Body of pancreas (tissue), 4 donors: ENCODE measurements at places on chromosomes 4 and X.

GRCh38 chr4:13580036-13580435 is 35.7 kb upstream of the NKX3-2 start:
- no peak overlapping the region for H3K4me3 ChIP-seq
- no peak overlapping the region for H3K27ac ChIP-seq
- DNase-seq: no peak

DNA sequence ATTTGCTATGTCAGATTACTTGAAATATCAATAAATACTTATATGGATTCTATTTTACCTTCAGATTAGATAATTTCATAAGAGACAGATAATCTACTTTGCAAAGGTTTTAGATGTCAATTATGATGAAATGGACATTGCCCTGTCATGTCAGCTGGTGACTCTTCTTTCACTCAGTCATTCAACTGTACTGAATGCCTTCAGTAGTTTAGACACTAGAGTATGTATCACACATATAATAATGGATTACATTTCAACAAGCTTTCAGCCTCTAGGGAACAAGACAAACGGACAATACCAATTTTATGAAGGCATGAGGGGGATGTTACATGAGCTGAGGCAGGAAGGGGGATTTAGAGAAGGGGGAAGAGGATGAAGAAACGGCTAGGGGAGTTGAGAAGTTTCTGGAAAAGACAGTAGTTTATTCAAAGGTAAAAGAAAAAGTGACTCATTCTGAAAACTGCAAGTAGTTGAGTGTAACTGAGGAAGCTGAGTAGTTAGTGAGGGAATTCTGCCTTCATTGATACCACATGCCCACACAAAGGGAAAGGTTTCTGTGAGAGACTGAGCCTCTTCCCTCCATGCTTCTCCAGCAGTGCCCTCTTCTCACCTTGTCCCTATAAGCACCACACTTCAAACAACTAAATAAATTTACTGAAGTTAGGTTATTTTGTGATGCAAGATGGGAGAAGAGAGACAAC is 25.7 kb downstream of the SLC9B2 start:
- no peaks in the 10 kb centered on the region for H3K27me3 ChIP-seq
- no peak overlapping the region for H3K4me3 ChIP-seq
- no peaks in the 10 kb centered on the region for H3K4me1 ChIP-seq
- no peaks in the 10 kb centered on the region for H3K36me3 ChIP-seq
- no peak for DNase-seq

GRCh38 chrX:10554612-10555270 is 65.6 kb downstream of the MID1 start:
- no peak for DNase-seq
- H3K36me3 ChIP-seq: no peaks in the 10 kb centered on the region
- no peak overlapping the region for H3K27ac ChIP-seq

GRCh38 chrX:45849261-45849862 is 648.7 kb upstream of the DIPK2B start:
- H3K4me1 ChIP-seq: no peaks in the 10 kb centered on the region
- H3K36me3 ChIP-seq: no peaks in the 10 kb centered on the region
- no peaks in the 10 kb centered on the region for H3K27me3 ChIP-seq
- no peak overlapping the region for H3K4me3 ChIP-seq

DNA sequence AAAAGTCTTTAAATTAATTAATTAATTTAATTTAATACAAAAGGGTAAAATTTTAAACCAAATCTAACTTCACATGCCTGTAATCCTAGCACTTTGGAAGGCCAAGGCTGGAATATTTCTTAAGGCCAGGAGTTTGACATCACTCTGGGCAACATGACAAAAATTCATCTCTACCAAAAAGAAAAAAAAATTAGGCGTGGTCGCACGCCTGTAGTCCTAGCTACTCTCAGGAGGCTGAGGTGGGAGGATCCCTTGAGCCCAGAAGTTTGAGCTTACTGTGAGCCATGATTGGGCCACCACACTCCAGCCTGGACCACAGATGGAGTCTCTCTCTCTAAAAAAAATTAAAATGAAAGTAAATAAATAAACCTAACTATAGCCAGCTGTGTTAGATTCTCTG is 39.2 kb upstream of the ANTXR2 start:
- H3K4me3 ChIP-seq: no peak overlapping the region
- no peaks in the 10 kb centered on the region for H3K27me3 ChIP-seq
- H3K27ac ChIP-seq: no peak overlapping the region
- H3K4me1 ChIP-seq: no peaks in the 10 kb centered on the region
- H3K36me3 ChIP-seq: no peaks in the 10 kb centered on the region
- no peak for DNase-seq

GRCh38 chr4:90112715-90113114 is 14.5 kb upstream of the CCSER1 start:
- H3K36me3 ChIP-seq: no peaks in the 10 kb centered on the region
- no peak for DNase-seq
- H3K4me1 ChIP-seq: no peaks in the 10 kb centered on the region
- H3K27me3 ChIP-seq: no peaks in the 10 kb centered on the region
- no peak overlapping the region for H3K27ac ChIP-seq

- no peak overlapping the region for H3K4me3 ChIP-seq
- H3K27ac ChIP-seq: no peak overlapping the region
- no peaks in the 10 kb centered on the region for H3K36me3 ChIP-seq
- no peaks in the 10 kb centered on the region for H3K4me1 ChIP-seq
Observed at GRCh38 chr4:32010221-32010620, 1290.1 kb downstream of the PCDH7 start.

DNA sequence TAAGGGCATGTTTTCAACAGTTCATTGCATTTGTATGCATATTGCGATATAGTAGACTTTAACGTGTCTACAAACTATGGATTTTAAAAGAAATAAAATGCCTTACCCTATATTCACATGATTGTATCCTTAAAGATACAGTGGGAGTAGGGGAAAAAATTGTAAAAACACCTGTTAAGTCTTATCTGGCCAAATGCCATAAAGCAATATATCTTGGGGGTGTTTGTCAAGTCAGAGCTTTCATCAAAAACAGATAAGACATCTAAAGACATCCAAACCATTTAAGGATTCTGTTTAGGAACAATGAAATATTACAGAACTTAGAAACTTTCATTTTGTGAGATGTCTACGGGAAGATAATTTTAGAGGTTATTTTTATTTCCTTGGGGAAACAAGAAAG is 152.3 kb downstream of the AASDH start:
- H3K27ac ChIP-seq: no peak overlapping the region
- no peak overlapping the region for H3K4me3 ChIP-seq
- no peak for DNase-seq
- H3K36me3 ChIP-seq: no peaks in the 10 kb centered on the region

DNA sequence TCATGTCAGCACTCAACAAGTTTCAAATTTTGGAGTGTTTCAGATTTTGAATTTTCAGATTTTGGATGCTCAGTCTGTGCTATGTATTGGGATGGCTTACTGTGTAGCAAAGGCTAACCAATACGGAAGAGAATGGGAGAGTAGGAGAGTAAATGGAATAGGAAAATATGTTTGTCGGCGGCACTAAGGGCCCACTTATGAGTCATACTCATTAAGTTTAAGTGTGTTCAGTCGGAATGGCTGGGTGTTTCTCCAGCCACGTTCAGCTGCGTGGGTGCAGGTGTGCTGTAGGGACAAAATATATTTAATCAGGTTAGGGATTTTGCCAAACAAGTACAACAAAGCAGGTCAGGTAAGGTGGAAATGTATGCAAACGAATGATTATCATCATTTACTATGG is 13.6 kb downstream of the FTHL17 start:
- no peak for DNase-seq
- H3K27ac ChIP-seq: no peak overlapping the region
- H3K36me3 ChIP-seq: no peaks in the 10 kb centered on the region
- H3K4me3 ChIP-seq: no peak overlapping the region

DNA sequence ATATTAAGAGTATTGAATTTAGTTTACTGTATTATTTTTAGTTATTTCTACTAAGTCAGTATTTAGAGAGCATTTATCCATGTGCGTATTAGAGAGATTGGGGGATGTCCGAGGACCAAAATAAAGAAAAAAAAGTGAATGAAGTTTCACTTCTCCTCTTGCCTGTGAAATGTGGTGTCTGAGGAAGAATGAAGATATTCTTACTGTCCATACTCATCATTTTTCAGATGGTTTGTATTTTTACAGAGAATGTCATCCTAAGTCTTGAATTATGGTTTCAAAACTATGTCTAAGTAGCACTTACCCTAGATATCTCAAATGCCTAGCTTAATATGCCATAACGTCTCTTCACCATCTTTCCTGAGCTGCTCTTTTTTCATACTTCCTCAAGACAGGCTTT is 854.3 kb downstream of the C4orf33 start:
- H3K27me3 ChIP-seq: no peaks in the 10 kb centered on the region
- H3K4me1 ChIP-seq: no peaks in the 10 kb centered on the region
- no peak overlapping the region for H3K27ac ChIP-seq
- no peak for DNase-seq

GRCh38 chr4:184550476-184550875 is 76.1 kb upstream of the IRF2 start:
- H3K4me3 ChIP-seq: no peak overlapping the region
- H3K27me3 ChIP-seq: no peaks in the 10 kb centered on the region
- H3K27ac ChIP-seq: no peak overlapping the region
- no peak for DNase-seq

DNA sequence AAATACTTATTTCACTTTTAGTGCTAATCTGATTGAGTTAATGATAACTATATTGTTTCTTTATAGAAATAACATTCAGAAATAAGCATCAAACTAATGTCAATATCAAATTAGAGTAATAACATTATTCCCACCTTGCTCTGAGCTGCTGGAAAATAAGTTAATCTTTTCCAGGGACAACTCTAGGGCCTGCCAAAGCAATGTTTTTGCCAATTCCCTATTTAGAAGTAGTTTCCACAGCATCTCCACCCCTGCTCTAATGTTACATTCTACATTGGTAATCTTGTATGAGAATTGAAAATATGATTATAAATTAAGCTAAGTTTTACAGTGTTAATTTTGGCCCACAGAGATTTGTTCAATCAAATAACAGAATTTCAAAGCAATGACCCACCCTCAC is 68.3 kb downstream of the REELD1 start:
- H3K27me3 ChIP-seq: no peaks in the 10 kb centered on the region
- H3K27ac ChIP-seq: no peak overlapping the region
- H3K4me3 ChIP-seq: no peak overlapping the region
- no peaks in the 10 kb centered on the region for H3K4me1 ChIP-seq
